ENCODE measurements at places on chromosomes 7 and 10. TPM values are rescaled to one million over a fixed set of nuclear protein-coding genes. Genes with fewer than 3 reads are reported as not detected.

DNA sequence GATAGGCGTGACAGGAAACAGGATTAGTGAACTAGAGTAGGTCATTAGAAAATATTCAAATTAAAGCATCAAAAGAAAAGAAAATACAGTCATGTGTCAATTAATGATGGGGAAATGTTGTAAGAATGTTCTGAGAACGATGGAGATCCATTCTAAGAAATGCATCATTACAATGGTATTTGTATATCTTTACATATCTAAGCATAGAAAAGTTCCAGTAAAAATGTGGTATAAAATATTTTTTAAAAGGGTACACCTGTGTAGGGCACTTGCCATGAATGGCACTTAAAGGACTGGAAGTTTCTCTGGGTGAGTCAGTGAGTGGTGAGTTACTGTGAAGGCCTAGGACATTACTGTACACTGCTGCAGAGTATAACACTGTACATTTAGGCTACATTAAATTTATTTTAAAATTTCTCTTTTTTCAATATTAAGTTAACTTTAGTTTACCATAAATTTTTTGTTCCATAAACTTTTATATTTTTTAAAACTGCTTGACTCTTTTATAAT lies 282.5 kb downstream of the BMPER start:
- no peak overlapping the region for H3K4me3 ChIP-seq
- H3K36me3 ChIP-seq: no peaks in the 10 kb centered on the region
- no peak for DNase-seq
- H3K4me1 ChIP-seq: no peaks in the 10 kb centered on the region
- H3K27ac ChIP-seq: no peak overlapping the region

DNA sequence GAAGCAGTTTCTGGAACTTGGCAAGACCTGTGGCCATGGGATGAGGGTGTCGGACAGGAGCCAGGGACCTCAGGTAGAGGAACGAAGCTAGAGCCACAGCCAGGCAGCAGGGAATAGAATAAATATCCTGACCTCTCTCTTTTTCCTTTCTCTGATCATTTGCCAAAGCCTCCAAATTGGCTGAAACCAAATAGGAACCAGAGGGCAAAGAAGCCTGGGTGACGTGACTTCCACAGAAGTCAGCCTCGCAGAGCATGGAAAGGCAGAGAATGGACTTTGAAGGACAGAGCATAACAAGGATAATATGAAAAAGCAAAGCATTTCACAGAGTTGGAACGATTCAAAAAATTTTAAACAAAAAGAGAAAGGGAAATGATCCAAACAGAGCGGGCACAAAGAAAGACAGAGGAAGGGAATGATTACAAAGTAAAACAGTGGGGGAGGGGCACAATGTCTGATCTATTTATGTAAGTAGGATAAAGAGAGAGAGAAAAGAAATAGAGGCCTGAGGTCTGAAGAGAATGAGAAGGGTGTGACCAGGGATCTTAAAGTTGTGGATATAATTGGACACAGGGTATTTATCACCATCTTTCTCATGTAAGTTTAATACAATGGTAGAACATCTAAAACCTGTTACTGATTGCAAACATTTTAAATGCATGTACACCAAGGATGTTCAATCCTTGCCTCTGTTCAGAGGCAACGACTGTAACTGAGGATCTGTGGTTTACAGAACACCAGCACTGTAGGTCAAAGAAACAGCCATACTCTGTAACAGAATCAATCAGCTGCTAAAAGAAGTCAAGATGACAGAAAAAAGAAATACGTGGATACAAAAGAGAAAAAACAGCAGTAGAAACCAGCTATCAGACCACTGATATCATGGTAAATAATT lies 4.5 kb upstream of the ZEB1 start:
- peaks cover 12% of the 10 kb centered on the region for H3K4me1 ChIP-seq
- H3K36me3 ChIP-seq: peaks cover 2% of the 10 kb centered on the region
- DNase-seq: no peak
- no peaks in the 10 kb centered on the region for H3K27me3 ChIP-seq
- no peak overlapping the region for H3K4me3 ChIP-seq

- H3K36me3 ChIP-seq: no peaks in the 10 kb centered on the region
- DNase-seq: no peak
- no peak overlapping the region for H3K27ac ChIP-seq
- peaks cover 19% of the 10 kb centered on the region for H3K4me1 ChIP-seq
- no peaks in the 10 kb centered on the region for H3K27me3 ChIP-seq
Observed at GRCh38 chr7:38432671-38433070, 159.2 kb upstream of the TARP start.

GRCh38 chr10:51860257-51860656 lies 160.9 kb upstream of the CSTF2T start:
- H3K36me3 ChIP-seq: no peaks in the 10 kb centered on the region
- no peaks in the 10 kb centered on the region for H3K4me1 ChIP-seq
- H3K27ac ChIP-seq: no peak overlapping the region

DNA sequence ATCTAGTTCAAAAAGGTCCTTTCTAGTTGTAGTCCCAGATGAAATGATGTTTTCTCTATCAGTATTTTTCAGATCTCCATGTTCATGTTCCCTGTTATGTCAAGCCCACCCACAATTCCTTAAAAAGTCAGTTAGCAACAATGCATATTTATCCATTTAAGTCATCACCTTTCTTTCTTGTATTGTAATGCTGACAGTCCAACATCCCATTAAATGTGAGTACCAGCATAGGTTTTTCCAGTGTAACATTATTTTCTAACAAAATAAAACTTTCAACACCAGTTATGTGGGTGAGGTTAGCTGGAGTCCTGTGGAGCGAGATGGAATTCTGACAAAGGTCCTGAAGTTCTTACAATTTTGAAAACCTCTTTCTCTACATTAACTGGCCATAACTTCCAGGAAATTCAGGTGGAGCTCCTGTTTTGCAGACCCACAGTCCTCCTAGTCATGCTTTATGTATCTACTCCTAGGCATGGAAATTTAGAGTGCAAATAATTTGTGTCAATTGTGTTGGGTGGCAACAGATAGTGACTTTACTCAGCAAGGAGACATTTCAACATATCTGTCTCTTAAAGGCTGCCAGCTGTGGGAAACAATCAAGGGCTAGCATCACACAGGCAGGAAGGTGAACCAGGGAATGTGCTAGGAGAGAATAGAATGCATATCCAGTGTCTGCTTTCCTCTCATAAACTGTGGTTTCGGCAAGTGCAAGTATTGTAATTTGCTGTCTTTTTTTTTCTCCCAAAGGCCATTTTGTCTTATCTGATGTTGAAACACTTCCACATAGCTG lies 162.6 kb downstream of the MTERF1 start:
- H3K36me3 ChIP-seq: no peaks in the 10 kb centered on the region
- DNase-seq: no peak
- no peaks in the 10 kb centered on the region for H3K4me1 ChIP-seq
- H3K27me3 ChIP-seq: no peaks in the 10 kb centered on the region

The ARHGEF5 gene
- total RNA-seq: 17.0 TPM
